Fibroblast of skin of left quadriceps (primary cell): ENCODE measurements at places on chromosomes 7 and 10.

DNA sequence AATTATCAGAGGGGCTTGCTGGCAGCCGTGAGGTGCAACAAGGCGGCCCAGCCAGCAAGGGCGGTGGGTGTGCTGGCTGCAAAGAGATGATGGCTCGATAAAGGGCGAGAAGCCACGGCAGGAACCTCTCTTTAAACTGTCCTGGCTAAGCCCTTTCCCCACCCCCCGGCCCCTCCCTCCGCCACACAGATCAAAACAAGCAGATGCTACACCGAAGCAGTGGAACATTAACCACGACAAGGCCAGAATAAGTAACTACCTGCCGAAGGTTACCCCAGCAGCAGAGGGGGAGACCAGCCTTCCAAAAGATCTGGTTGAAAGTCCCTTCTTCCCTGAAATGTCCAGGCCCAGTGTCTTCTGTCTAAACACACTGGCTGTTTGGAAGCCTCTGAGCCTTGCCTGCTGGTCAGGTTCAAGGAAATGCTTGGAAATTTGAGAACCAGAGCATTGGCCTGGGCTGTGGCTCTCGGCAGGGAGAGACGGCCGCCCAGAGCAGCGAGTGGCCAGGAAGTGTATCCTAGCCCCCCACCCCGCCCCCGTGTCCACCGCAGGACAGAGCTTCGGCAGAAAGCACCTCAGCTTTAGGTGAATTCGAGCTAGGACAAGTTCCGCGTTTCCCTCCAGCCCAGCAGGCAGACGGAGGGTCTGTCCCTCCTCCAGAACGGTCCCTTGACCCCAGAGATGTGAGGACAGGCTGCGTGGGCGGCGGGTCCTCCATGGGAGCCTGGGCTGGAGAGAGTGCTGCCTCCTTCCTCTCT is 2.1 kb downstream of the FAM20C start:
- no peak for DNase-seq

GRCh38 chr10:103504181-103504783 is 10.8 kb downstream of the NEURL1 start:
- DNase-seq = peak; percentile 48

DNA sequence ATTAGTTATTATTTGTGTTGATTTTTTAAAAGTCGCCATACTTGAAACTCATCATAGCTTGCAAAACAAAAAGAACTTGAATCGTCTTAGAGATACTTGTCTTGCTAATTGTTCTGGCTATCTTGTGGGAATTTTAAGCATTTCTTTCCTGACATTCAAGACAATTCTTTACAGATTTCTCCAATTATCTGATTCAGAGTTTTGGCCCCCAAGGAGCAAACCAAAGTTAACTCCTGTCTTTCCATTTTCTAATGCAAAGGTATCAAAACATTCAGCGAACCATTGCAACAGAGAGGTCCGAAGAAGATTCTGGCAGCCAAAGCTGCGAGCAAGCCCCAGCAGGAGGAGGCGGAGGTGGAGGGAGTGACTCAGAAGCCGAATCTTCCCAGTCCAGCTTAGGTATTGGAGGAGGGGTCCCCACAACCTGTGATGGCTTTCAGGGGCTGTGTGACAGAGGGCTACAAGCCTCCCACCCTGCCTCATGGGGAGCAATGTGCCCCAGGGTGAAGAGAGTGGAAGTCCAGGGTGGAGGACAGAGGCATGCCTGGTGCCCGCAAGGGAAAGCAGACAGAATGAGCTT is 119.4 kb upstream of the STK17A start:
- DNase-seq = no peak

DNA sequence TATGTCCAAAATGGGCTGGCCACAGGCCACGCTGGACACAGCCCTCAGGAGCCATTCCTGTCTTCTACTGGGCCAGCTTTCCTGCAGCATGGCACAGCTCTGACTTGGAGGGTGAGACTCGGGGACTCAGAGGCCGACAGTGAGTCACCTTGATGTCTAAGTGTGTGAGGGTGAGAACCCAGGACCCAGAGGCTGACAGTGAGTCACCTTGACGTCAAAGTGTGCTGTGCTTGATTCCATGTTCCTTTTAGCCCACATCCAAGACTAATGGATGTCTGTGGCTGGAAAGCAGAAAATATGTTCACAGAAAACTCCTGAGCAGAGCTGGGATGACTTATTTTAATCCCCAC is 6.0 kb upstream of the FAM170B start:
- peak; percentile 69 for DNase-seq

GRCh38 chr7:28782362-28782761 is 175.8 kb downstream of the TRIL start:
- no peak for DNase-seq
